ENCODE measurements at places on chromosomes 2 and 18.

DNA sequence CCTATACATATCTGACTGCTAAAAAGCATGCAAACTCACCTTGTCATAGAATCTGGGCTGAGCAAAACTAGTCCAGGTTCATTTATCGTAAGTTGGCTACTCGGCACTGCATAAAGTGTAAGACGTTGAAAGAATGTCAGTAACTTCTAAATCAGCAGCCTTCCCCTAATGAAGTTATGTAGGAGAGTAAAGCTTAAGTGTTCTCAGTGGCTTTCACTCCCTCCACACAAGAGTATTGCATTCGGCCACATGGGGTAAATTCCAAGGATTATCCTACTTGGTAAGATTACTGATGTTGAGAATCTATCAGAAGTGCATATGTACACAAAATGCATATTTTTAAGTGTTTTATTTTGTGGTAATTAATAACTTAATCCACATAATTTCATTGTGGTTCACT, 130.1 kb downstream of the LCLAT1 start:
- no peak overlapping the region for H3K27ac ChIP-seq
- H3K4me3 ChIP-seq = no peak overlapping the region
- no peaks in the 10 kb centered on the region for H3K4me1 ChIP-seq
- DNase-seq = no peak
- no peaks in the 10 kb centered on the region for H3K36me3 ChIP-seq

DNA sequence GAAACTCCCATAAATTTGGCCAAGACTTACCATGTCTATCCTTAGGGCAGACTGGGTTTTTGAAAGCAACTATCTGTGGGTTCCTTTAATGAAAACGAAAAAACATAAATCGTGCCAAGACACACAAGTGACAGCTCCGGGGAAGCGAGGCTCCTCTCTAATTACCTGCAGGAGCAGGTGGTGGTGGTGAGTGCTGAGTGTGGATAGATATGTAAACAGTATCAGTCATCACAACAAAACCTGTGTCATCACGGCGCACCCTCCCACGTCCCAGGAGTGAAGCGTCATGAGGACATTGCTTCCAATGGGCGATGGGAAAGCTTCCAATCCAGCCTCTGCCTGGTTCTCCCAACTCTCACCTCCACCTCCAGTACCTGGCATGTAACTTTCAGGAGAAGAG, 31.3 kb downstream of the ACKR3 start:
- no peak for DNase-seq
- H3K36me3 ChIP-seq = no peaks in the 10 kb centered on the region
- H3K27me3 ChIP-seq = peaks cover 31% of the 10 kb centered on the region
- H3K4me3 ChIP-seq = no peak overlapping the region
- no peak overlapping the region for H3K27ac ChIP-seq

DNA sequence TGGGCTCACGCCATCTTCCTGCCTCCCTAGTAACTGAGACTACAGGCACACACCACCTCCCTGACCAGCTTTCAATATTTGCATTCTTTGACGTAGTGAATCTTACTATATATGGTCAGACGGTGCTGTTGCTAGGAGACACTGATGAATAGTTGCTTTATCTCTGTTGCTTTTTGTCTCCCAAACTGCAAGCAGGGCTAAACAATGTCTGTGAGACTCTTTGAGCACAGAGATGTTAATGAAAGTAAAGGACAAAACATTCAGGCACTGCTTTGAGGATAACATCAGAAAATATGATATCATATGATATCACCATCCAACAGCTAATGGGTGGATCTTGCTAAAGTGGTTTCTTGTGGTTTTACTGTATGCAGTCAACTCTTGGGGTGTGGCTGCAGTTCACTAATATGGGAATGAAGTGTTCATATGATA, 43.0 kb downstream of the EMILIN2 start:
- peaks cover 27% of the 10 kb centered on the region for H3K36me3 ChIP-seq
- peaks cover 50% of the 10 kb centered on the region for H3K4me1 ChIP-seq
- peak; percentile 37 for DNase-seq
- H3K27ac ChIP-seq = peak overlapping the region; percentile 85
- H3K27me3 ChIP-seq = no peaks in the 10 kb centered on the region
- H3K4me3 ChIP-seq = no peak overlapping the region

DNA sequence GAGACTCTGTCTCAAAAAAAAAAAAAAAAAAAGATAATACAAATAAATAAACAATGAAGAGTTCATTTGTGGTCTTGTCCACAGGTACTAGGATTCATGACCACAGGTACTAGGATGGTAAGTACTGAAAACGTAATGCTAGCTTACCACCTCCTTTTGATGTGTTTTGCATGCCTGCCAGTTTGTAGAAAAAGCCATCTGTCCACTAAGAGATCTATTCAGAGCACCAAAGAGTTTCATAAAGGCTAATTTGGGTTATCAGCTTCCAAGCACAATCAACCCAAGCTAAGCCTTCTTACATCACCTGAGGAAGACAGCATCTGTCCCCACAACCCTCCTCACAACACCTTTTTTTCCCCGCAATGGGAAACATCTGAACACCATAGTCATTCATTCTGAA, 477.2 kb downstream of the ZEB2 start:
- no peak for DNase-seq
- H3K36me3 ChIP-seq = no peaks in the 10 kb centered on the region
- H3K27me3 ChIP-seq = no peaks in the 10 kb centered on the region
- H3K27ac ChIP-seq = no peak overlapping the region
- no peaks in the 10 kb centered on the region for H3K4me1 ChIP-seq

- no peaks in the 10 kb centered on the region for H3K27me3 ChIP-seq
- peak overlapping the region; percentile 7 for H3K4me3 ChIP-seq
- H3K4me1 ChIP-seq = peaks cover 59% of the 10 kb centered on the region
These were observed 16.7 kb upstream of the STAT1 start for GRCh38 chr2:191030521-191031154.

GRCh38 chr2:195199864-195200263, 457.2 kb upstream of the SLC39A10 start:
- H3K36me3 ChIP-seq = no peaks in the 10 kb centered on the region
- no peak overlapping the region for H3K4me3 ChIP-seq
- no peaks in the 10 kb centered on the region for H3K27me3 ChIP-seq

- no peak for DNase-seq
- no peaks in the 10 kb centered on the region for H3K36me3 ChIP-seq
- no peak overlapping the region for H3K4me3 ChIP-seq
- H3K4me1 ChIP-seq = no peaks in the 10 kb centered on the region
- H3K27me3 ChIP-seq = no peaks in the 10 kb centered on the region
These were observed 401.1 kb downstream of the BCL11A start for GRCh38 chr2:60152226-60152833.

GRCh38 chr18:13202571-13202970, 16.0 kb upstream of the LDLRAD4 start:
- H3K36me3 ChIP-seq = peaks cover 17% of the 10 kb centered on the region
- DNase-seq = no peak
- H3K4me1 ChIP-seq = peaks cover 2% of the 10 kb centered on the region
- H3K27me3 ChIP-seq = peaks cover 47% of the 10 kb centered on the region
- H3K4me3 ChIP-seq = no peak overlapping the region
- H3K27ac ChIP-seq = no peak overlapping the region

DNA sequence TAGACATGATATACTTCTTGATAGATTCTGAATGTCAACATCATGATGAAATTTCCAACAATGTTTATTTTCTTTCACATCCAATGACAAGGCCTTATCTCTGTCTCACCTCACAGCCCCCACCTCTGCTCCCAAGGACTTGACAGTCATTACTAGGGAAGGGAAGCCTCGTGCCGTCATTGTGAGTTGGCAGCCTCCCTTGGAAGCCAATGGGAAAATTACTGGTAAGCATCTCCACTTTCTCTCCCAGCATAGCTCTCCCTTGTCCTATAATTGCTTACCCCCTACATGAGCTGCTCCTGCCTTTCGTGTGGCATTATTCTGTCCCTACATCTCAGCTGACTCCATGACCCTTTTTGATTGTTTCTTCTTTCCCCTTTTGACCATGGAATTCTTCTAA, 821.8 kb downstream of the MBD2 start:
- DNase-seq = no peak
- H3K27me3 ChIP-seq = no peaks in the 10 kb centered on the region
- no peaks in the 10 kb centered on the region for H3K4me1 ChIP-seq
- no peaks in the 10 kb centered on the region for H3K36me3 ChIP-seq
- H3K27ac ChIP-seq = no peak overlapping the region
- H3K4me3 ChIP-seq = no peak overlapping the region

DNA sequence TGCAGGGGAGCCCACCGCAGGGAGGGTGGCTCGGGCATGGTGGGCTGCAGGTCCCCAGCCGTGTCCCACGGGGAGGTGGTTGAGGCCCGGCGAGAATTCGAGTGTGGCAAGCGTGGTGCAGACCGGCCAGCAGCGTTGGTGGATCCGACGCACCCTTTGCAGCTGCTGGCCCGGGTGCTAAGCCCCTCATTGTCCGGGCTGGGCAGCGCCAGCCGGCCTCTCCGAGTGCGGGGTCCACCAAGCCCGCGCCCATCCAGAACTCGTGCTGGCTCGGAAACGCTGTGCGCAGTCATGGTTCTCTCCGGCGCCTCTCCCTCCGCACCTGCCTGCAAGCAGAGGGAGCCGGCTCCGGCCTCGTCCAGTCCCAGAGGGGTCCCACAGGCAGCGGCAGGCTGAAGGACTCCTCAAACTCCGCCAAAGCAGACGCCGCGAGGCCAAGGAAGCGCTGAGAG, 177.0 kb upstream of the SLC35G4 start:
- no peak overlapping the region for H3K4me3 ChIP-seq
- peaks cover 3% of the 10 kb centered on the region for H3K27me3 ChIP-seq
- no peak overlapping the region for H3K27ac ChIP-seq
- H3K36me3 ChIP-seq = no peaks in the 10 kb centered on the region
- DNase-seq = no peak
- no peaks in the 10 kb centered on the region for H3K4me1 ChIP-seq

- peaks cover 60% of the 10 kb centered on the region for H3K4me1 ChIP-seq
- peaks cover 14% of the 10 kb centered on the region for H3K27me3 ChIP-seq
- H3K4me3 ChIP-seq = no peak overlapping the region
These were observed 44.1 kb upstream of the TTC39C start for GRCh38 chr18:23970161-23971096.

GRCh38 chr2:45610281-45611019, 617 bp downstream of the SRBD1 start:
- peak; percentile 60 for DNase-seq
- peaks cover 3% of the 10 kb centered on the region for H3K36me3 ChIP-seq
- H3K27me3 ChIP-seq = no peaks in the 10 kb centered on the region
- peak overlapping the region; percentile 97 for H3K4me3 ChIP-seq
- peaks cover 30% of the 10 kb centered on the region for H3K4me1 ChIP-seq

DNA sequence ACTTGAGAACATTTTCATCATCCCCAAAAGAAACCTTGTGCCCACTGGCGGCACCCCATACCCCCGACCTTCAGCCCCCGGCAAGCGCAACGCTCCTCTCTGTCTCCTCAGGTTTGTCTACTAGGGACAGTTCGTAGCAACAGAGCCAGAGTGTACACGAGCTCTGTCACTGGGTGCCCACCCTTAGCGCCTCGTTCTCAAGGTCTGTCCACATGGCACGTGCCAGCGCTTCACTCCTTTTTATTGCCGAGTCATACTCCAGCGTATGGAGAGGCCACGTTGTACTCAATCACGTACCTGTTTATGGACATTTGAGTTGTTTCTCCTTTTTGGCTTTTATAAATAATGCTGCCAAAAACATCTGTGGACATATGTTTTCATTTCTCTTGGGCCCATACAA, 30.3 kb upstream of the GPC1 start:
- H3K4me3 ChIP-seq = no peak overlapping the region
- H3K36me3 ChIP-seq = no peaks in the 10 kb centered on the region
- no peak overlapping the region for H3K27ac ChIP-seq
- H3K27me3 ChIP-seq = peaks cover 9% of the 10 kb centered on the region
- no peak for DNase-seq
- peaks cover 25% of the 10 kb centered on the region for H3K4me1 ChIP-seq

DNA sequence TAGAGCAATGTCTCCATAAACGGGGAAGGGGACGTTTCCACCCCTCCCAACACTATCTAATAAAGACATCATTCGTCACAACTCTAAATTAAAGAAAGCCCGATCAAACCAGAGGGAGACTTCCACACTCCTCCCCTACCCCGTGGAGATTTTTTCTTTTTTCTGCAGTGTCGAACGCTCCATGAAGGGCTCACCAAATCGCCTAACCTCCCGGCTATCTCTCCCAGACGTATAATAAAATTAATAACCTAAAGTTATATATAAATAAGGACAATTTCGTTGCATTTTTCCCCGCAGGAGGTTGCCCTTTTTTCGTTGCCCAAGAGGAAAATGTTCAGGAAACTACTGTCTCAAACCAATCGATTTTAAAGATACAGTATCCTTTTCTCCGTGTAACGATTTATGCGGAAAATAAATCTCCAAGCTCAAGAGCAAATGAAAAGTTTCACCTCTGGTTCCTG, 2.4 kb downstream of the EVX2 start:
- peaks cover 20% of the 10 kb centered on the region for H3K36me3 ChIP-seq
- H3K27me3 ChIP-seq = peaks cover 76% of the 10 kb centered on the region
- H3K4me1 ChIP-seq = peaks cover 9% of the 10 kb centered on the region
- no peak for DNase-seq
- H3K27ac ChIP-seq = peak overlapping the region; percentile 59

GRCh38 chr2:44524347-44524926, 162.7 kb downstream of the CAMKMT start:
- no peak for DNase-seq
- peaks cover 6% of the 10 kb centered on the region for H3K36me3 ChIP-seq
- no peak overlapping the region for H3K4me3 ChIP-seq
- no peaks in the 10 kb centered on the region for H3K27me3 ChIP-seq
- no peaks in the 10 kb centered on the region for H3K4me1 ChIP-seq
- no peak overlapping the region for H3K27ac ChIP-seq

- no peaks in the 10 kb centered on the region for H3K36me3 ChIP-seq
- no peak overlapping the region for H3K4me3 ChIP-seq
- H3K4me1 ChIP-seq = no peaks in the 10 kb centered on the region
- peaks cover 23% of the 10 kb centered on the region for H3K27me3 ChIP-seq
- no peak for DNase-seq
These were observed 7.1 kb downstream of the PKDCC start for GRCh38 chr2:42054714-42055430.

DNA sequence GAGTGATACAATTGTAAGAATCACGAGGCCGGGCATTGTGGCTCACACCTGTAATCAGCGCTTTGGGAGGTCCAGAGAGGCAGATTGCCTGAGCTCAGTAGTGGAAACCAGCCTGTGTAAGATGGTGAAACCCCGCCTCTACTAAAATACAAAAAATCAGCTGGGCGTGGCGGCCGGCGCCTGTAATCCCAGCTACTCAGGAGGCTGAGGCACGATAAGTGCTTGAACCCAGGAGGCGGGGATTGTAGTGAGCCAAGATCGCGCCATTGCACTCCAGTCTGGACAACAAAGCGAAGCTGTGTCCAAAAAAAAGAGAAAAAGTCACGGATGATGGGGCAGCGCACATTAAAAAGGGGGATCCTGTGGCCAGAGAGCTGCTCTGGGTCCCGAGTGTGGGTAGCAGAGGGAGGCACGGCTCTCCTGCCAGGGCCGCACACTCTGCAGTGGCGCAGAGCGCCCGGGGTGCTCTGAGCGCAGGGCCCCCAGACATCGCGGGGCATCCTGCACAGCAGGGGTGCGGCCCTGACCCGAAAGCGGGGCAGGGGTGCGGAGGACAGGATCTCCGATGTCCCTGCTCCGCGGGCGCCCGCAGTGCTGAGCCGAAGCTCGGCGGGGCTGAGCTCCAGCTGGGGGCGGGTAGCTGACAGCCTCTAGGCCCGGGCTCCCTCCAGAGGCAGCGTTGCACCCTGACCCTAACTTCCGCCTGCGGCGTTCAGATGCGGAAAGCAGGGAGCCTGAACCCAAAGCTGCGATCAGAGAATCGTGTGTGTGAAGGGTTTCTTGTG, 30.4 kb upstream of the RAB6D start:
- H3K27me3 ChIP-seq = peaks cover 10% of the 10 kb centered on the region
- H3K4me1 ChIP-seq = no peaks in the 10 kb centered on the region
- no peak overlapping the region for H3K27ac ChIP-seq
- H3K4me3 ChIP-seq = no peak overlapping the region

All from activated CD4-positive, alpha-beta memory T cell treated with anti-CD3 and anti-CD28 coated beads, Interleukin-2, amount 10 ng/mL, durations not matched to agents 7 days and 5 days (primary cell).